ENCODE measurements at places on chromosomes 6 and 20. TPM values are rescaled to one million over a fixed set of nuclear protein-coding genes. Genes with fewer than 3 reads are reported as not detected.

The CGA gene
- not detected for total RNA-seq

The NTSR1 gene
- 1.6 TPM for total RNA-seq

The TULP4 gene
- 42.2 TPM for total RNA-seq

The HM13 gene
- total RNA-seq = 92.6 TPM

The CLPSL1 gene
- total RNA-seq = not detected

The LY6G6F gene
- not detected for total RNA-seq

The KHDC1 gene
- 1.7 TPM for total RNA-seq
